Placental pericyte (primary cell): ENCODE measurements at places on chromosomes 2 and 18. TPM values are rescaled to one million over a fixed set of nuclear protein-coding genes. Genes with fewer than 3 reads are reported as not detected.

ITGB1BP1 gene
- 19.9 and 39.7 TPM in 2 replicates for total RNA-seq

SLC4A3 gene
- total RNA-seq = 2.6 and 4.4 TPM in 2 replicates

SCG2 gene
- total RNA-seq = 3.0 and 5.3 TPM in 2 replicates

IL36A gene
- total RNA-seq = not detected in 2 replicates

MOCOS gene
- 4.9 and 24.9 TPM in 2 replicates for total RNA-seq

CCDC102B gene
- total RNA-seq = 5.0 and 16.0 TPM in 2 replicates

RESP18 gene
- not detected in 2 replicates for total RNA-seq

ACKR3 gene
- 0.14 and 0.66 TPM in 2 replicates for total RNA-seq

EHD3 gene
- 6.6 and 67.6 TPM in 2 replicates for total RNA-seq

HOXD13 gene
- not detected in 2 replicates for total RNA-seq

SERPINB12 gene
- total RNA-seq = not detected in 2 replicates

TSGA10 gene
- total RNA-seq = 0.44 and 0.72 TPM in 2 replicates

VSNL1 gene
- total RNA-seq = 0.22 and 1.9 TPM in 2 replicates

ME2 gene
- total RNA-seq = 51.8 and 57.3 TPM in 2 replicates

KCTD18 gene
- total RNA-seq = 13.2 and 15.8 TPM in 2 replicates

DUSP2 gene
- total RNA-seq = 0.57 TPM in 1 of 2 replicates, not detected in the other

SERPINB5 gene
- 0.14 TPM in 1 of 2 replicates, not detected in the other for total RNA-seq

CHCHD5 gene
- 9.9 and 17.5 TPM in 2 replicates for total RNA-seq

CNDP1 gene
- 0.22 TPM in 1 of 2 replicates, not detected in the other for total RNA-seq

CDH19 gene
- not detected in 2 replicates for total RNA-seq

RAB27B gene
- 20.5 and 24.5 TPM in 2 replicates for total RNA-seq

TCF7L1 gene
- 3.7 and 4.2 TPM in 2 replicates for total RNA-seq

RAMP1 gene
- total RNA-seq = 1.5 and 13.2 TPM in 2 replicates

TLX2 gene
- total RNA-seq = not detected in 2 replicates

NOL4 gene
- not detected in 2 replicates for total RNA-seq

CYP20A1 gene
- total RNA-seq = 34.1 and 39.6 TPM in 2 replicates

CABYR gene
- 2.9 and 4.4 TPM in 2 replicates for total RNA-seq

IL1RL1 gene
- total RNA-seq = 0.22 and 0.57 TPM in 2 replicates

IL1A gene
- 28.6 and 48.6 TPM in 2 replicates for total RNA-seq

PARD6G gene
- 0.88 and 4.4 TPM in 2 replicates for total RNA-seq

CYTIP gene
- total RNA-seq = not detected in 2 replicates

SEPTIN2 gene
- 339 and 470 TPM in 2 replicates for total RNA-seq

PSMA8 gene
- not detected in 2 replicates for total RNA-seq

HK2 gene
- total RNA-seq = 49.0 and 188 TPM in 2 replicates

CTAGE1 gene
- total RNA-seq = not detected in 2 replicates

HOXD1 gene
- total RNA-seq = 0.14 TPM in 1 of 2 replicates, not detected in the other

MOGAT1 gene
- total RNA-seq = not detected in 2 replicates

TMEM17 gene
- 1.6 and 2.6 TPM in 2 replicates for total RNA-seq

KIAA2012 gene
- total RNA-seq = not detected in 2 replicates

PLGLB2 gene
- total RNA-seq = 0.66 and 3.7 TPM in 2 replicates

TXNDC2 gene
- total RNA-seq = 0.14 and 0.22 TPM in 2 replicates

ALPP gene
- total RNA-seq = under 0.01 TPM in 1 of 2 replicates, not detected in the other

FSIP2 gene
- 0.22 and 0.43 TPM in 2 replicates for total RNA-seq

CLEC4F gene
- total RNA-seq = not detected in 2 replicates

LCT gene
- not detected in 2 replicates for total RNA-seq

AQP12A gene
- total RNA-seq = not detected in 2 replicates

PLCD4 gene
- 0.22 and 1.4 TPM in 2 replicates for total RNA-seq

CCDC68 gene
- total RNA-seq = 17.3 and 18.3 TPM in 2 replicates

PTH2R gene
- under 0.01 and 1.0 TPM in 2 replicates for total RNA-seq
